ENCODE measurements at places on chromosomes 7 and 10.

DNA sequence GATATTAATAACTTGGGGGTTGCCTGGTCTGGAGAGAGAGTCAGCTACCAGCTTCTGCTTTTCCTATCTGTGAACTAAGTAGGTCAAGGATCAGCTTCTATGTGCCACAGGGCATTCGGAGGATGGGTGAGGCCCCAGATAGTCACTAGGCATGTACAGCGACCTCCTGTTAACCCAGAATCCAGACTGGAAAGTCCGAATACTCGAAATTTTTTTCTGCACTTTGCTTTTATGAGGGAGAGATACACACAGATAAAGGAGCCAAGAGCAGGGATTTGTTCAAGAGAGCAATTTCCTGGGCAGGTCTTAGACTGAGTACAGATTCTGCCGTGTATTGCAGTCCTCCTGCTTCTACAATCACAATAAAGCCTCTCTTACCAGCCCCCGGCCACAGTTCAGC is 54.2 kb downstream of the EMX2 start:
- DNase-seq = no peak

DNA sequence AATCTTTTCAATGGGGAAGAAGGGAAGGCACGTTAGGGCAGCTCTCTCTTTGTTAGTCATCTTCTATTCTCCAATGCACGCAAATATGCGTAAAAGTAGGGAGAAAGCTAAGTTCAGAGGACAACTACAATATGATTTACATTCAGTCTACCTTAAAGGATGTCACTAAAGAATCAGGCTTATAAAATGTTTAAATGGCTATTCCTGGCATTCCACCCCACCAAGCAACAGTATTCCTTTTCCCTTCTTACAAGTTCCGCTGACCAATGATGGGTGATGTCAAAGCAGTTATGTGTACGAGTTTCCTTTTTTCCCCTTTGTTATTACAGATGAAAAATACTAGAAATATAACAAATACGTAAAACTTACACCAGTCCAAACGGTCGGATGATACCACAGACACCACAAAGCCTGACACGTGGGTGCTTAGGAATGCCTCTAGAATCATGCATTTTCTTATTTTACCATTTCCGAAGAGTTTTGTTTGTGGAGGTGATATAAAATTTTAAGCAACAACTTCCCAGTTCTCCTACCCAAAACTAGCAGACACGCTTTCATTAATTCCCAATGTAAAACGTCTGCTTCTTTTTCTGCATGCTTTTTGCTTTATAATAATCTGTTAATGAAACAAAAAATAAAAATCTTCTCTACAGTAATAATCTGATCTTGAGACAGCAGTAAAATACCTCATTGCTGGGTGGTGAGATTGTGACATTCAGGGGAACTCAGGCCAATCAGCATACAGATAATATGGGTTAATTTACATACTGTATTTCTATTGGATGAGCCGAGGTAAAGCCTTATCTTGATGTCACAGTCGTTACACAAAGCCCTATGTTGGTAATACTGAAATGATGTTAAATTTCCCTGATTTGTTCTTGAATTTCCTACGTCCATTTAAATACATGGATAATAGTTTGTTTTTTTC is 708 bp upstream of the GPR85 start:
- DNase-seq = no peak

DNA sequence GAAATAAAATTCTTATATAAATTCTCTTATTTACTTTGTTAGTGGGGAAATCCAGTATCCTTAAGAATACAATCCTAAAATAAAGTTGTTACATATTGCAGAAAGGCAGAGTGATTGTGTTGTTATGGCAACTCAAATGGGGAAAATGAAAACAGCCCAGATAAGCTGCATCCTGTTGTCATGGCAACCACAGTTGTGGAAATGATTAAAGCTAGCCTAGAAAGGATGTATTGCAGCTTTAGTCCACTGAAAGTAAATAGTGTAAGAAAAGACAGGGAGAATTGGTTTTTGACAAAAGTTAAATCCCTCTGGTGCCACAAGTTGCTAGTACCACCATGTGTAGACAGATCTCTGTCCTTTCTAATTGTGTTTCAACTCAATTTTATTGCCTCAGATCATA is 43.2 kb downstream of the BTRC start:
- peak; percentile 13 for DNase-seq

- DNase-seq = no peak
Measured at GRCh38 chr10:50211670-50212069, 39.6 kb downstream of the ASAH2 start.

DNA sequence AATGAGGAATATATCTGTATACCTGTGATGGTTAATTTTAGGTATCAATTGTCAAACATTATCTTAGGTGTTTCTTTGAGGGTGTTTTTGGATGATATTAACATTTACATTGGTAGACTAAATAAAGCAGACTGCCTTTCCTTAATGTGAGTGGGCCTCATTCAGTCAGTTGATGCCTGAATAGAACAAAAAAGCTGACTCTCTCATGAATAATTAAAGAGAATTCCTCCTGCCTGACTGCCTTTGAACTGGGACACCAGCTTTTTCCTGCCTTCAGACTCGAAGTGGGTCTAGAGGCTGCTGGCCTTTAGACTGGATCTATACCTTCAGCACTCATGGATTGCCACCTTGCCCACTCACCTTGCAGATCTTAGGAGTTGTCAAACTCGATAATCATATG is 117.9 kb upstream of the TMEM168 start:
- no peak for DNase-seq

- DNase-seq = no peak
Measured at GRCh38 chr10:80700252-80700651, 162.6 kb downstream of the SH2D4B start.

- DNase-seq = no peak
Measured at GRCh38 chr7:18894155-18894554, 223.3 kb downstream of the TWIST1 start.

DNA sequence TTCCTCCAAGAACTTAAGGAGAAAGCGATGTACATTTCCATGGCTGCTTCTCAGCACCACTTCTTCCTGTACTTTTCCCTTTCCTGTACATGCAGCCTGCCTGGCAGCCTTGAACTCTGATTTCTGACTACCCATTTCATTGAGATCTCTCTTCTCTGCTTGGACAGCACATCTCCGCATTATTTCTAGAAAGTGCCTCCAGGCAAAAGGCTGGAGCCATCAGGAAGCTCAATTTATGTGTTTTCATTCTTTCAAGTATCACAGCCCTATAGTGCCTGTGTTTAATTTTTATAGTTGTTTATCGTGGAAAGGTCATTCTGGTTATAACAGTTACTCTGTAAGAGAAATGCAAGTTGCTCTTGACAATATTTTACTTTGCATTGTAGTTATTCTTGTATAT is 688.0 kb upstream of the ANKRD30A start:
- DNase-seq = no peak

DNA sequence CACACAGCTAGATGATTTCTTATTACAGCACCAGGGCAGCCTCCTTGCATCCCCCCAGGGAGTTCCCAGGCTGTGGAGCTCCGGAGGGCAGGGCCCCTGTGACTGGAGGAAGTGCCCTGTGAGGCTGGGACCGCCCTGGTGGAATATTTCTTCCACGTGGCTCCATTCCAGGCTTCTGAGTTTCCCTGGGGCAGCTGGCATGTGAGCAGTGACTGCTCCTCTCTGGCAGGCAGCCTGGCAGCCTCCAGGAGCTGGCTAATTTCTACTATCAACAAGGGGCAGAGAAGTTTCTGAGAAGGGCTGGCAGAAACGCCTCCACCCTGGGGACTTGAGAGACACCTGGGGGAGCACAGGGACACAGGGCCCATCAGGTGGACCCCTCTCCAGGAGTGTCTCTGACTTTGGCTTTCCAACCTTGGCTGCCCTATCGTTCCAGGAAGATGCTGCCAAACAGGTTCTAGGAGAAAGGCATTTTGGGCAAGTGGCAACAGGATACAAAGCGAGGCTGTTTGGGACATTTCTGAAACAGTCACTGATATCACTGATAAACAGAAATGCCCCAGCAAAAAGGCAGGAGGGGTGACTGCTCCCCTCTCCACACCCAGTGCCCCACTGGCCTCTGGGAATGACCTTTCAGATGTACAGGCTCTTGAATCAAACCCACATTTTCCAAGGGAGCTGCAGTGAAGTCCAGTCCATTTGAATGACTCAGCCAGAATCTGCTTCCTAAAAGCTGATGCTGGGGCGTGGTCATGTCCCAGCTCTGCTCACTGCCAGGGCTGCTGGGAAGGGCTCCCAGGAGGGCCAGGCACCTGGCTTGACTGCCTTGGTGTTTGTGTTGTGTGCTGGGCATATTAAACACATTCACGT is 16.1 kb downstream of the MYOF start:
- DNase-seq = peak; percentile 86

GRCh38 chr10:59724098-59724938 is 14.7 kb upstream of the SLC16A9 start:
- DNase-seq = no peak

DNA sequence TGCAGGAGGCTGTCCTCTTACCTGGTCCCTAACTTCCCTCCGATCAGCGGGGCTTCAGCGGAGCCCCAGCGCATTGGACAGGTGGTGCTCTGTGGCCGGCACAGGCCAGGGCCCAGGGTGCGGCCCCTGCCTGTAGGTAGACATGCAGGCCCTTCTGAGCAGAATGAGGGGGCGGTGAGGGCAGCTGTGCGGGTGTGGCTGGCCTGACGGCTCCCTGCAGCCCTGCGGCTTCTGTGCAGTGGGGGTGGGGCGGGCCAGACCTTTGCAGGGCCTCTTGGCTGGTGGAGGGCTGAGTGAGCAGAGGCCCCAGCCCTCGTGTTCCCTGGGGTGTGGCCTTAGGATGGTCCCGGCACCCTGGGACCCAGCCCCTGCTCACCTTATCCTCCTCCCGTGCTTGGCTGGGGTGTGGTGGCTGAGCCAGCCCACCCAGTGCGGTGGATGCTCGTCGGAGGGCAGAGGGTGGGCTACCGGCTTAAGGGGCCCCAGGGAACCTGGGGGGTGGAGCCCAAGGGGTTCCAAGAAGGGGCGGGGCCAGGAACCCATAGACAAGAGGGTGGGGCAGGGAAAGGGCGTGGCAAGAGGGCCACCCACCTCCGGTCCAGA is 175.2 kb upstream of the TNRC18 start:
- DNase-seq = no peak

GRCh38 chr7:108724251-108725100 is 154.8 kb downstream of the DNAJB9 start:
- DNase-seq = no peak

DNA sequence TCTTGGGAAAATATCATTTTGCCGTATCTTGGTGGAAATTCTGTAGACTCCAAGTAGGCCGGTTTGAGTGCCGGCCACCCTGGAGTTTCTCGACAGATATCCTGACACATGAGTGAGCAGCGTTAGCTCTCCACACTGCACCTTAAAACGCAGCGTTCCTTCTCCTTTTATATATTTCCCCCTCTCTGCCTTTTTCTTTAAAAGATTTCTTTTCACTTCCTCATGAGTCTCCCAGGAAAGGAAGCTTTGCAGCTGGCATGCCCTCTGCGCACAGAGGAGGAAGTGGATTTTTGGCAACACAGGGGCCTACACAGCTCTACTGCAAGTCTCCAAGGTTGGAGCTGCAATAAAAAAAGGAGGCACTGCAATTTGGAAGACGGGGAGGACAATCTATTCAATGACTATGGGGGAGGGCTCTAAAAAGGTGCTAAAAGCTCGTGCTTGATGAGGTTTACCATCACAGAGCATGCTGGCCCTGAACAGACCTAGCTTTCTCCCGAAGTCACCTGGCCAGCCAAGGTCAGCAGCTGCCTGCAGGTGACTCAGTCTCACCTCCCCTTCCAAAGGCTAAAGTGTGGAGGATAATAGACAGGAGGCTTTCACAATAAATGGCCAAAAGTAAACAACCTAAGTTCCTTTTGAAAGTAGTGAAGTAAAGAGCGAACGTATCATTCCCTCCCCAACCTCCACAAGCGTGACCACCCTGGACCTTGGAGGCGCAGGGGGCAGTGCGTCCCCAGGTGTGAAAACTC is 252.8 kb downstream of the ZMYND11 start:
- no peak for DNase-seq

GRCh38 chr7:16728811-16729210 is 24.7 kb upstream of the TSPAN13 start:
- no peak for DNase-seq

GRCh38 chr10:63200431-63200830 is 67.3 kb downstream of the NRBF2 start:
- DNase-seq = no peak

- no peak for DNase-seq
Measured at GRCh38 chr10:93378997-93379730, 103.0 kb downstream of the MYOF start.

DNA sequence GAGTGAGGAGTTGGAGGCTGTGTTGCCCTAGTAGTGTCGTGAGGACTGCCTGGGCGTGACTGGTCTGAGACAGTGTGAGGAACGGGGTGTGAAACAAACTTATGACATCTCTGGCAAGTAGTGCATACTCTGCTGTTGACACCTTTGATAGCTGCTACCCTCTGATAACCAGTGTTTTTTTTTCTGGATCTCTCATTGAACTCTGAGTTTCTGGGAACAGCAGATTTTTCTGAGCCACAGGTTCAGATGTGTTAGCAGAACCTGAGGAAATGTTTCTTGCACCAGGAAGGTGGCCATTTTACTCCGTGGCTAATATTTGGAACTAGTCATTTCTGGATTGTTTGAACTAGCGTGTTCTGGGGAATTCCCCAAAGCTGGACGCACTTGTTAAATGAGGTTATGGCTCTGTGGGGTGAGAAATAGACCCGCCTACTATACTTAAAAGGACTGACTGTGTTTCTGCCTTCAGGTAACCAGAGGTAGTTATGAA is 52.9 kb downstream of the AUTS2 start:
- no peak for DNase-seq

- no peak for DNase-seq
Measured at GRCh38 chr7:129213828-129214227, 11.0 kb upstream of the AHCYL2 start.

DNA sequence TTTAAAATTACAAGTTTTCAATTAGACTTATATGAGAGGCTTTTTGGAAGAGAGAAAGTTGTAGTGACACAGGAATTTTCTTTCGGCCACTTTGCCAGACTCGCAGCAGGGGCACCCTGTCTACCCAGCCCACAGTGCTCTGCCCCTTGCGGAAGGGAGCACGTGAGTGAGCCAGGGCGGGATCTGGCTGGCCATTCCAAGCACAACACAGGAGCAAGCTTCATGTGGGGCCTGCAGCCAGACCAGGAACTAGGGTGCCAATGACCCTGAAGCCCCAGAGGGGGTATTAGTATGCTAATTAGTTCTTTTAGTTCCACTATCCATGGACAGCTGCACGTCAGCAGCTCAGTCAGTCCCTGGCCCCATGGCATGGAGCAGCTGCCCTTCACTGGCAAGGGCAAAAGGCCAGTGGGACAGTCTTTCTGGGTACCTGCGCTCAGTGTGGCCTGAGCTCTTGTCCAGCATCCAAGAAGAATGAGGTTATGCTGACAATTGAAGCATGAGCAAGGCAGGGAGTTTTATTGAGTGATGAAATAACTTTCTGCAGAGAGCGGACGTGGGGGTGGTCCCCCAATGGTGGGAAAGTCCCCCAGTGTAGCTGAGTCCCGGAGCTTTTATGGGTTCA is 251.1 kb upstream of the CSTF2T start:
- DNase-seq = no peak

- DNase-seq = no peak
Measured at GRCh38 chr10:58362027-58362789, 23.0 kb upstream of the TFAM start.

DNA sequence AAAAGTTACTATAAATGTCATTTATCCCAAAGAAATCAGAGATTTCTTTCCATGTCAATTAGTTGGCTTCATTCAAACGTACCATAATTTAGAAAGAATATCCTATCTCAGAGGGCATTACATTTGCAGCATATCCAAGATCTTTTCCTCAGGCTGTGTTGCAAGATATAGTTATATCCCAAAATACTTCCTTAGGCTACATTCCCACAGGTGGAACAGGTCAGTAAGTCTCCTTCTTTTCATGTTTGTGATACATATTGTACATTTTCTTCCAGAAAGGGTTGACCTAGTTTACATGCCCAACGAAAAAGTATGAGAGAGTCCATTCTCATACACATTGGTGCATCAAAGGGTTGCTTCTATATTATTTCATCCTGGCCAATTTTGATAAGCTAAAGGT is 26.9 kb upstream of the VWA2 start:
- no peak for DNase-seq

Measured in thoracic aorta (tissue), 2 donors.